ENCODE measurements at places on chromosomes 7 and 10. TPM values are rescaled to one million over a fixed set of nuclear protein-coding genes. Genes with fewer than 3 reads are reported as not detected.

GRCh38 chr7:70723339-70723738, 408.6 kb upstream of the GALNT17 start:
- no peak for DNase-seq

- DNase-seq, result no peak
Observed at GRCh38 chr7:116259156-116259870, 49.0 kb downstream of the TES start.

DNA sequence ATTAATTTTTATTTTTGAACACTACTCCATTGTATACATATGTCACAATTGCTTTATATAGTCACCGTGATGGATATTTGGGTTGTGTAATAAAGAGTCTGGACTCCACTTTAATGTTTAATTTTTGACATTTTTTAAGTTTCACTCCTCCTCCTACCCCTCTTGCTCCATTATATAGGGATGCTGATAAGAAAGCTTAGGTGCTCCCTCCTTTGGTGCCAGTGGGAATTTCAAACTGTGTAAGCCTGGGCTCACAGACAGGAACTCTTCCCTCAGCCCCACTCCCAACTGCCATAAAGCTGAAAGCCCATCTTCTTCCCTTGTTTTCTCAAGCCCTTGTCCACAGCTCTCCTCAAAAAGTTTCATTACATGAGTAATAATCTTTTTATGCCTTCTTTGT, 47.6 kb downstream of the TWIST1 start:
- no peak for DNase-seq

DNA sequence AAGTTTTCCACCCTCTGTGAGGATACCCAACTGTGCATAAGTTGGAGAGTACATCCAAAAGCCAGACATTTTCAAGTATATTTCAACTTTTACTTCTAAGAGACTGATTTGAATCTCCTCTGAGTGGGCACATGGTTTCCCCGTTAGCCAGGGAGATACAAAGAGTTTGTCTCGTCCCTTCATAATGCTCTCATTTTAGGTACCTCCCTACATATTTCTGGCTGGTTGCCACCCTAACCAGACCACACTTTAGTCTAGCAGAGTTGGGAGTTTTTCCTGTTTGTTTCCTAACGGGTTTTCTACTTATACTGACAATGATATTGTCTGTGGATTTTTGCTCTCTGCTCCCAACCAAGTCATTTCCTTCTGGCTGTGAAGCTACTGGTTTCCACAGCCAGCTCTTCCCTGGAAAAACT, 180.3 kb downstream of the CCDC71L start:
- DNase-seq, result no peak

CADPS2 gene
- total RNA-seq, result 25.5 TPM

GRCh38 chr7:140902303-140902953, 22.3 kb downstream of the BRAF start:
- DNase-seq, result no peak

PAX4 gene
- total RNA-seq, result not detected

NPTX2 gene
- 13.0 TPM for total RNA-seq

COL13A1 gene
- not detected for total RNA-seq

DNA sequence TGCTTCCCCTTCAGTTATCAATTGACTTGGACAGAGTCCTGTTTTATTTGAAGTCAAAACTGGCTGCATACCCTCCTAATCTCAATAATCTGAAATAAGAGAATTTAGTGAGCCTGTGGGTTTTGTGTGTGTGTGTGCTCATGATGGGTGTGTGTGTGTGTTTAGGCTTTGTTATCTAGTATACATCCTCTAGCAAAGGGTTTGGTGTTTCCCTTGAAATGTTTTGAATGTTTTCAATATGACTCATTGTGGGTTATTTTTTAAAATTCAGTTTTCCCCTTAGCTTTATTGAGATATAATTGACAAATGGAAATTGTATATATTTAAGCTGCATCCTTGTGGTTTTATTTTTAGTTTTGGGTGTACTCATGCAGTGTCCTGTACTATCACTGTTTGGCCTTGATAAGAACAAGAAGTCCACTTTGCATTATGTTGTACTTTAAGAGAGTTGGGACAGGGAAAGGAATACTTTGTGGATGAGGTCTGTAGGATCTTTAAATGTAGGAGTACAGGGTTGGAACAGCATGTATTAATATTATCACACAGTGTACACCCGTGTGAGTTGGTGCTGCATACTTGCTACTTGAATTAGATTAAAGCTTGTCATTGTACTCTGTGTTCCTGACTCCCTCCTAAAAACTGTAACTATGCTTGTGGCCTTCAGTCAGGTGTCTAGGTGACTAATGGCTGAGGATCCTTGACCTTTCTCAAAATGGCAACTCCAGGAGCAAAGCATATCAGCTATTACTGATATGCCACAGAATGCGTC, 58.3 kb downstream of the VCL start:
- DNase-seq, result no peak

- DNase-seq, result no peak
Observed at GRCh38 chr7:36734731-36735130, 10.4 kb upstream of the AOAH start.

DNA sequence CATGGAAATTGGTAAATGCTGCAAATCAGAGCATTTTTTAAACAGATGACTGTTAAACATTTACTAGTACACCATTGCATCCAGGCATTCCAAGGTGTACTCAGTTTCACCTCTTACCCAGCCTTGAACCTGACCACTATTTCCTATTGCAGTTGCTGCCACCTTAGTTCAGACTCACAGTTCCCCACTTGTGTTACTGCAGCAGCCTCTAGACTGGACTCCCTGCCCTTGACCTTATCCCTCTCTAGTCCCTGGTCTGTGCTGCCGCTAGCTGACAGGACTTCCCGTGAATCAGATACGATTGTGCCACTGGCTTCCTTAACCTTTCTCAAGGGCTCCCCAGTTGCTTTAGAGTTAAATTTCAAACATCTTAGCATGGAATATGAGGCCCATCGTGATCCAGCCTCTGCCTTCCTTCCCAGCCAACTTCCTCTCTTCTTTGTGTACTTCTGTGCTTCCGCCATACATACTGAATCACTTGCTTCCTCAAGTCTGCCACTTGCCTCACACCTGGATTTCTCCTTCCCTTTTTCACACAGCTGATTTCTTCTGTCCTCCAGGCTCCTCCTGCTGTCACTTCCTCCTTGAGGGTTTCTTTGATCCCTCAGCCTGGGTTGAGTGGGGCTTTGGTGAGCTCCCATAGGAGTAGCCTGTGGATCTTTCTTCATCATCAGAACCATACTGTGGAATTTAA, 118.7 kb upstream of the GJD4 start:
- no peak for DNase-seq

DNA sequence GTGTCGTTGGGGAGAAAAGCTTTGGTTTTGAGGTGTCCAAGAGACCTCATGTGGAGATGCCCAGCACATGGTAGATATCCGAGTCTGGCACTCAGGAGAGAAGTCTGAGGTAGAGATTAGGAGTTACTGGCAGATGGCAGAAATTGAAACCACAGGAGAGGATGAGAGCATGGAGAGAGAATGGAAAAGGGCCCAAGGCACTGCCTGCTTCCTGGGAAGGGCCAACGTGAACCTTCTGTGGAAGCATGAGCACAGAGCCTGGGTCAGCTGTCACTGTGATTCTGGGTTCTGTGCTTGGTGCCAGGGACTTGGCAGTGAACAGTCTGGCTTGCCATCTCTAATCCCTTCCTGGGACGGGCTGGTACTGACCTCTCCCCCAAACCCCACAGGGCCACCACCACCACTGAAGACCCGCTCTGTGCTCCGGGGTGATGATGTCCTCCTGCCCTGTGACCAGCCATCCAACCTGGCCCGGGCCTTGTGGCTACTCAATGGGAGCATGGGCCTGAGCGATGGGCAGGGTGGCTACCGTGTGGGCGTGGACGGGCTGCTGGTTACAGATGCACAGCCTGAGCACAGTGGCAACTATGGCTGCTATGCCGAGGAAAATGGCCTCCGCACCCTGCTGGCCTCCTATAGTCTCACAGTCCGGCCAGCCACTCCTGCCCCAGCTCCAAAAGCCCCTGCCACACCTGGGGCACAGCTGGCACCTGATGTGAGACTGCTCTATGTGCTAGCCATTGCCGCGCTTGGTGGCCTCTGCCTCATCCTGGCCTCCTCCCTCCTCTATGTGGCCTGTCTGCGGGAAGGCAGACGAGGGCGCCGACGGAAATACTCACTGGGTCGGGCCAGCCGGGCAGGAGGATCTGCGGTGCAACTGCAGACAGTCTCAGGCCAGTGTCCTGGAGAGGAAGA, 4.1 kb downstream of the MRPL43 start:
- DNase-seq, result no peak

DNA sequence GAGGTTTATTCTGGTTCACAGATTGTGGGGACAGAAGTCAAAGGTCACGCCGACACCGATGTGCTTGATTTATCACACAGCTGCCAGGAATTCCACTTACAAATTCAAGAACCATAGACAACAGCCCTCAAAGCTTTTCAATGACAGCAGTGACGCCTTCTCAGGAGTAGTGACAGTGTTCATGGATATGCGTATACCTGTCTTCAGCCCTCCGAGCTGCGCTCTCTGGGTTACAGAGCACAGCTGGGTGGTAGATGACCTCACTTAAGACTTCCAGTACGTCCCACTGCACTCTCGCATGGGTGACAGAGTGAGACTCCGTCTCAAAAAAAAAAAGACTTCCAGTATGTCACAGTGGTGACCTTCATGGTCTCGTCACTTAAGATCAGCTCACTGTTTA, 108.5 kb downstream of the TCERG1L start:
- DNase-seq, result no peak

WAPL gene
- 26.5 TPM for total RNA-seq

GRCh38 chr10:114767986-114768821, 53.4 kb upstream of the FHIP2A start:
- DNase-seq, result no peak

GRCh38 chr7:35246819-35247218, 7.1 kb downstream of the TBX20 start:
- no peak for DNase-seq

EMX2 gene
- 0.74 TPM for total RNA-seq

GRCh38 chr7:124429923-124430322, 335.7 kb downstream of the GPR37 start:
- no peak for DNase-seq

DNA sequence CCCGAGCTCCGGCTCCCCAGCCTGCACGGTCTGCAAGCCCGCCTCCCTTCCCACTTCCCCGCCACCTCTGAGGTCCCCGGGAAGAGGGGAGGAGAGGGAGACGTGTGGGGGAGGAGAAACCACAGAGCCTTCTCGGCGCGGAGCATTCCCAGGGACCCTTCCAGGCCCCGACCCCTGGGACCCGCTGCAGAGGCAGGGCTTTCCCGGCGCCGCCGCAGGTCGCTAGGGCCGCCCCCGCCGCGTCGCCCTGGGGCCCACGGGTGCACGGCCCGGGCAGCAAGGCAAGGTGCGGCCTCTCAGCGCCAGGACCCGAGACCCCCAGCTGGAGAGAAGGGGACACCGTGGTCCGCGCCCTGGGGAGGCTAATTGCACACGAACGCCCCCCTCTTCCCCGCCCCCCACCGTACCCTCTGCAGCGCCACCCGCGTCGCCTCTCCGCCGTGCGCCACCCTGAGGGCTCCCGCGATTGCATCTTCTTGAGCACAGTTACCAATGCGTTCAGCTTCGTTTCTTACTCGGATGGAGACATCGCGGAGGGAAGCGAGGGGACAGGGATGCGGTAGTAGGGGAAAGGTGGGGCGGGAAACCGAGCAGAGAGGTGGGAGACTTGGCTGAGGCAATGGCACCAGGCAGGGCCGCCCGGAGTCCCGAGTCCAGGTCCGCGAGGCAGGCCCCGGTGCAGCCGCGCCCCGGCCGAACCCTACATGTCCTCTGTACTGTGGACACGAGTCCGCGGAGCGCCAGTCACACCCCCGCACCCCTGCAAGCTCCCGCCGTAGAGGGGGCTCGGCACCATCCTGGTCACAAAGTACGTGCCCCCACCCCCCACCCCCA, 28.9 kb downstream of the SKIDA1 start:
- DNase-seq, result no peak

WIPF3 gene
- total RNA-seq, result 0.25 TPM

- DNase-seq, result no peak
Observed at GRCh38 chr10:24643679-24644209, 79.9 kb downstream of the ARHGAP21 start.

GRCh38 chr10:98076086-98076485, 45.7 kb upstream of the CRTAC1 start:
- DNase-seq, result no peak

DNA sequence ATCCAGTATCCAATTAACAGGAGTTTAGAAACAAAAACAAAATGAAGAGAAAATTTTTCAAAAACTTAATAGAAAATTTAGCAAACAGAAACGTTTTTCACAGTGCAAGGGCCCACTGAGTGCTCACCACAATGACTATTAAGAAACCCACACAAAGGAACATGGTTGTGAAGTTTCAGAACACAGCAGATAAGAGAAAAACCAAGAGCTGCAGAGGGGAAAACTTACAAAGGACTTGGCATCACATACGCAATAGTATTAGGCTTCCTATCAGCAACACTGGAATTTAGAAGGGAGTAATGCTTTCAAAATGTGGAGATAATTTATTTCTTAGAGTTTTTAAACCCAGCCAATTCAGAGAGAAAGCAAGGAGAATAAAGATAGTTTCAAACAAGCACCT, 1.7 kb upstream of the C7orf25 start:
- DNase-seq, result no peak

- no peak for DNase-seq
Observed at GRCh38 chr7:22811746-22812280, 10.8 kb downstream of the TOMM7 start.

DNA sequence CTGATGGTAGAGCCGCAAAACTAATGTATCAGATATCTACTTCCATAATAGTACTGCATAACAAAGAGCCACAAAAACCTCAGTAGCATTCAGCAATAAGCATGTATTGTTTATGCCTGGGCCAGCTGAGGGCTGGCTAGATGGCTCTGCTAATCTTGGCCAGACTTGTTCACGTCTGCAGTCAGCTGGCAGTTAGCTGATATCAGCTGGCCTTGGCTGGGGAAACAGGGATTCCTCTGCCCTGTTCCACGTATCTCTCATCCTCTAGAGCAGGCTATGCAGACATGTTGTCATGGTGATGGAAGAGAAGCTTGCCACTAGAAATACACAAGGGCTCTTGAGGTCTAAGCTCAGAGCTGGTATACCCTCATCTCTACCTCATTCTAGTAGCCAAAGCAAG, 62.9 kb downstream of the GRM8 start:
- DNase-seq, result no peak

- no peak for DNase-seq
Observed at GRCh38 chr7:100167912-100168323, 499 bp downstream of the GAL3ST4 start.

SLC18A2 gene
- 11.5 TPM for total RNA-seq

- peak; percentile 85 for DNase-seq
Observed at GRCh38 chr7:44307905-44308595, 17.3 kb downstream of the CAMK2B start.

RADIL gene
- 16.5 TPM for total RNA-seq

- no peak for DNase-seq
Observed at GRCh38 chr10:52007091-52007490, 307.0 kb upstream of the DKK1 start.

CACNB2 gene
- total RNA-seq, result 12.8 TPM

GRCh38 chr10:30782537-30783461, 153.2 kb upstream of the LYZL2 start:
- no peak for DNase-seq

- DNase-seq, result no peak
Observed at GRCh38 chr10:123135415-123136141, at the start of gene HMX3. HMX3 (plus strand) TSS chr10:123135970; CDS start chr10:123136051, 81 bp downstream.

- DNase-seq, result no peak
Observed at GRCh38 chr10:23262928-23263327, 70.8 kb downstream of the PTF1A start.

TIAL1 gene
- 71.2 TPM for total RNA-seq
